Activated effector memory CD4-positive, alpha-beta T cell treated with Interleukin-2 at 50 U/mL for 16 hours (primary cell): ENCODE measurements at places on chromosomes 4 and X.

GRCh38 chr4:78370631-78371372 is 180.8 kb upstream of the ANXA3 start:
- DNase-seq = no peak

DNA sequence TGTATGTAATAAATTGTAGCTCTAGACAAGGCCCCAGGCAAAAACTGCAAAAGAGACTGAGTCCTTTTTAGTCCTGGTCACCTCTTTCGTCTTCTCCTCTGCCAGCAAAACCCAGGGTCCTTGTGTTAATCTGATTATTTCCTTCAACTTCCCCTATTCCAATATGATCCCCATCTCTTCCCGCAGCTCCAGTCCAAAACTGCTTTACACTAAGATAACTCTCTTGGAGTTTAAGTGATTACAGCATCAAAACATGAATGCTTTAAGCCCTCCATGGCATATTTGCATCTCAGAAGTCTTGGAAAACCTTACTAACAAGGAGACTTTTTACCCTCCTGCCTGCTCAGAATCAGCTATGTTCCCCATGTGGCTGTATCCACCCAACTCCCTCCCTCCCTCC is 59.3 kb downstream of the MAGEA1 start:
- DNase-seq = no peak

- DNase-seq = no peak
These were observed 596.7 kb downstream of the FAT4 start for GRCh38 chr4:125911481-125911880.

- no peak for DNase-seq
These were observed at the start of gene DCLK2 for GRCh38 chr4:150078041-150078578. Gene DCLK2 (plus strand): TSS chr4:150078445. CDS start chr4:150079028, 583 bp downstream.

- no peak for DNase-seq
These were observed 95.4 kb downstream of the NAF1 start for GRCh38 chr4:163071308-163071707.

DNA sequence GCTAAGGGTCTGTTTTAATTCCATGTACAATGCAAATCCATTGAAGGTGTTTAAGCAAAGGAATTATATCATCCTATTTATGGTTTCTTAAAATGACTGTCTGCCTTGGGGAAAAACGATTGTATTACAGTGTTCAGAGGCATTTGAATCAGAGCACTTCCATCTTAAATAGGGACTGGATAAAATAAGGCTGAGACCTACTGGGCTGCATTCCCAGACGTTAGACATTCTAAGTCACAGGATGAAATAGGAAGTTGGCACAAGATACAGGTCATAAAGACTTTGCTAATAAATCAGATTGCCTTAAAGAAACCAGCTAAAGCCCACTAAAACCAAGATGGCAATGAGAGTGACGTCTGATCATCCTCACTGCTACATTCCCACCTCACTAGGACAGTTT is 1167.2 kb upstream of the PABPC4L start:
- no peak for DNase-seq

- no peak for DNase-seq
These were observed 88.6 kb downstream of the CHRNA9 start for GRCh38 chr4:40423735-40424134.

- no peak for DNase-seq
These were observed 26.4 kb downstream of the SPIN3 start for GRCh38 chrX:56968980-56969379.

GRCh38 chr4:116585246-116585645 is 500.1 kb downstream of the TRAM1L1 start:
- no peak for DNase-seq

GRCh38 chr4:122673252-122673651 is 52.4 kb upstream of the IL21 start:
- no peak for DNase-seq

GRCh38 chr4:140239311-140239710 is 85.3 kb upstream of the MAML3 start:
- no peak for DNase-seq

GRCh38 chr4:152983221-152983620 is 47.1 kb downstream of the FHDC1 start:
- DNase-seq = no peak

GRCh38 chr4:113444386-113444785 is 317.2 kb downstream of the CAMK2D start:
- no peak for DNase-seq

GRCh38 chr4:38088321-38088720 is 128.1 kb downstream of the PTTG2 start:
- DNase-seq = no peak

DNA sequence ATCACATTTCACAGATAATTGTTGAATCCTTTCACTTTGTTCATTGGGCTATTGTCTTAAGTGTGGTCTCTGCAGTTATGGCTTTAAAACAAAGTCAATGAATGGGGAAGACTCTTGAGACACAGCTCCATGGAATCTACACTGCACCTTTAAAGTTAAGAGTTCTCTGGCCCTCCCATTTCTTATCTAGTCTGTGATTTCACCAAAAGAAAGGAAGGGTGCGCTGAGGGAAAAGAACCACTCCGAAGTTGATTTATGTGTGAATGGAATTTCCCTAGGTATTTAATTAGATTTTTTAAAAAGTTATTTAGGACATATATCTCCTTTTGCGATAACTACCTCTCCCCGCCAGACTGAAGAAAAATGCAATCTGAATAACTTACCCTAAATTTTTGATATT is 2.5 kb downstream of the SEPTIN11 start:
- DNase-seq = no peak

DNA sequence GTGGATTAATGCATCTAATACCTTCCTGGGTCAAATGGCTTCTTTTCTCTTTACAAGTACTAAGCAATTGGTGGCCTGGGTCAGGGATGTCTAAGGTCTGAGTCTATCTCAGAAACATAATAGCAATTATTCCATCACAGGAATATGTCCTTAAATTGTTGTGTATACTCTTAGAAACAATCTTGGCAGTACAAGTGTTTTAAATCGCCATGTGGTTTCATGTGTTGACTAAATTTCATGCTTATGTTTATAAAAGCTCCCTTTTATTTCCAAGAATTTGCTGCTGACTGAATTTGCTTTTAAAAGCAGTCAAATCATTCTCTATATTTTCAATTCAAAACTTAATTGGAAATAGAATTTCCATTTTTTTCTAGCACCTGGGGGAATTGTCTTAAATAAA is 125.3 kb upstream of the PACRGL start:
- no peak for DNase-seq

- no peak for DNase-seq
These were observed 30.3 kb downstream of the INPP4B start for GRCh38 chr4:142815834-142816233.

- no peak for DNase-seq
These were observed 26.2 kb downstream of the TEC start for GRCh38 chr4:48243429-48243828.

GRCh38 chr4:157185363-157185762 is 35.2 kb upstream of the GRIA2 start:
- DNase-seq = no peak

GRCh38 chr4:185656467-185656931 is 121.2 kb upstream of the PDLIM3 start:
- no peak for DNase-seq

DNA sequence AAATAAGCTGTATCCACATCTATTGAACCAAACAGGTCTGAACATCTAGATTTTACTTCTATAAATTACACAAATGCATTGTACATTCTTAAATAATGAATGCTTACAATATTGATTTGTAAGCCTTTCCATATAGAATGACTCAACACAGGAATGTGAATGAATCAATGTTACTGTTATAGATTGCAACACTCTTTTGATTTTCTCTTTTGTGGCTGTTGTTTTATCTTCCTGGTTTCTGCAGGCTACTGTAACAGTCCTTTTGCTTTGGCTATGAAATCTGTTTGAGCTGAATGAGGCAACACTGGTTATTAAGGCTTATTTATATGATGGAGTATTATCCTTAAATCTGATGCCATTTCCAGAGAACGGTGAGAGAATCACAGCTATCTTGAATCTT is 49.5 kb downstream of the GPR50 start:
- no peak for DNase-seq

DNA sequence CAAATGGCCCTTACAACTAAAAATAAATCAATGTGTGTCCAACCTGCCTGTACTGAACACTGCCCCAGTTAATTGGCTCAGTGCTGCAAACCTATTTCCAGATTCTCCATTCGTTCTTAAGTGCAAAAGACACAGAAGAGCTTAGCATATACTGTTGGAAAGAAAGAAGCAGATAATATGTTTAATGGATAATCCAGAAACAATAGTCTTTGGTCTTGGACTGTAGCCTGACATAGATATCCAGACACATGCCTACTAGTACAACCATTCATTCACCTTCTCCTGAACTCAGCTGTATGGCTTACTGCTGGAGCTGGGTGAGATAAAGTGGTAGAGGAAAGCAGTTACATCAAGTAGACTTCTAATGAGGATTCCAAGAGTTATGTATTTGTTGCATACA is 77.0 kb downstream of the LUZP4 start:
- no peak for DNase-seq

DNA sequence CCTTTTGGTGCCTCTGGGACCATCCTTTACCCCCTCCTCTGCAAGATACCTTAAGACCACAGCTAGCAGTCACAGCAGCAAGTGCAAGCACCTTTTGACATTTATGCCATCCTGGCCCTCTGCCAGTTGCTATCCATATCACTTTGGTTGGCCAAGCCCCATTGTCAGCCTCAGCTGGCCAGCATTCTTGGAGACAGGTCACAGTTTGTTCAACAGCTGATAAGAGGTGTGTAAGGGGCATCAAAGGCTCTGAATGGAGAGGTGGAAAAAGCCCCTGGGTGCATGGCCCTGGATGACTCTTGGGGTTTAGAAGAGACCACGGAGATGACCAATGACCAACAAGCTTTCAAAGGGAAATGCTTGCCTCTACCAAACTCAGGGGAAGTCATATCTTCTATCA is 133.6 kb upstream of the MAMLD1 start:
- no peak for DNase-seq

- DNase-seq = no peak
These were observed 15.7 kb upstream of the DRP2 start for GRCh38 chrX:101203761-101204351.

GRCh38 chr4:8534129-8534528 is 46.1 kb upstream of the GPR78 start:
- no peak for DNase-seq

DNA sequence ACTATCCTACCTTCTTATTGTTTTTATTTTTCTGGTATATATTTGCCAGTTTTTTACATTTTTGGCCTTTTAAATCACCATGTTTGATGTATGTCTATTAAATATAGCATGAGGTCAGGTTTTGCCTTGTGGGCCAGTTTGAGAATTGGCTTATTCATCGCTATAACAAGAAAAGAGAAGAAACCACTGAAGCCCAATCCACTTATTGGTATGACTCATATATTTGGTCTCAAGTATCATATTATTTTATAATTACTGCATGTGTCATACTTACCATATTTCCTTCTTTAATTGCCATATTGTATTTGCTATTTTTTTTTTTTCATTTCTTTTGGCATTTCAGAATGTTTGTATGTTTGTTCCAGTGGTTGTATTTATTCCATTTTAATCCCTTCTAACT is 99.3 kb downstream of the IRF2 start:
- DNase-seq = no peak

- DNase-seq = no peak
These were observed 18.8 kb upstream of the RASL11B start for GRCh38 chr4:52843351-52843750.

DNA sequence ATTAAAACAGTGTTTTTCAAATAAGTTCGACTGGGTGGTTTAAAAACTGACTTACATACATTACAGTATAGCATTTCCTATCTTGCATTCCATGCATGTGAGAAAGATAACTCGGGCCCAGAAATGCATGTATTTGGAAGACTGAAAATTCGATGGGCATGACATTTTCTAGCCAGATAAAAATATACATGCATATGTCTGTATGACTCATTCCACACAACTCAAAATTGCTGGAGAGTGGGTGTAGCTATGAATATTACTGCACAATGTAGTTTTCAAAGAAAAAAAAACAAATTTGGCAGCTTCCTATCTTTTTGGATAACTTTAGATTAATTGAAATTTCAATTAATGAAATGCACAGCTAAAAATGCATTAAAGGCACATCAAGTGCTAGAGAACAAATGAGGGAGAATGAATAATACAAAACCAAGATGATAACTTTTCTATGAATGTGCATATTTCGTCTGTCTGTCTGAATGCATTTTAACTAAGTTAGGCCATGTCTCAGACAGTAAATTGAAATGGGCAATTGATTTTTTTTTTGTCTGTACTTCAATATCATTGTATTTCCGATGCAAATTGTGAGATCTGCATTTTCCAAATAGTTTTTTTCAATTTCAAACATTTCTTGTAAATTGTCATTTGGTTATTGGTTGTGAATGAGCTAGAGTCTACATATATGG is 54.5 kb upstream of the GABRA2 start:
- no peak for DNase-seq

DNA sequence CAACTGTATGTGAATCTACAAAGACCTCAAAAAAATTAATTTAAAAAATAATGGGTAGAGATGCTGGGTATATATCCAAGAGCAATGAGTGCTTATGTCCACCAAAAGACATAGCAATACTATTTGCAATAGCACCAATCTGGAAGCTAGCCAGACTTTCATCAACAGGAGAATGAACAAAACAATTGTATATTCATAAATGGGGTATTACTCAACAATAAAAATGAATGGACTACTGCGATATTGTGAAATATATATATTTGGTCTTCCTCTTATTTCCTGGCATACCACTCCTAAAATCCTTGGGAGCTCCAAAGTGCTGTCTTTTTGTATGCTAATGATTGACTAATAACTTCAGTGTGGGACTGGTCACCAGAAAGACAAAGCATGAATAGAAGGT is 77.5 kb downstream of the MSN start:
- no peak for DNase-seq

DNA sequence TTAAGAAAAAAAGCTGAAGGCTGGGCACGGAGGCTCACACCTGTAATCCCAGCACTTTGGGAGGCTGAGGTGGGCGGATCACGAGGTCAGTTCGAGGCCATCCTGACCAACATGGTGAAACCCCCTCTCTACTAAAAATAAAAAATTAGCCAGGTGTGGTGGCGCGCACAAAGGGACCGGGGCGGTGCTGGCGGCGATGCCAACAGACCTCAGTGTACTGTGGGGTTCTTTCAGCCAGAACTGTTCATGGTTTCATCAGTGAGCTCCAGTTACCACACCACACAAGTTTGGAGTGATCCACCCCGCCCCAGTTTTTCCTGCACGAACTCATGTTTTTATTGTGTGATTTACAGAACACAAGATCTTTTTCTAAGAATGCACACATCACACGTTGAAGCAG is 21.2 kb upstream of the IRAK1 start:
- no peak for DNase-seq

DNA sequence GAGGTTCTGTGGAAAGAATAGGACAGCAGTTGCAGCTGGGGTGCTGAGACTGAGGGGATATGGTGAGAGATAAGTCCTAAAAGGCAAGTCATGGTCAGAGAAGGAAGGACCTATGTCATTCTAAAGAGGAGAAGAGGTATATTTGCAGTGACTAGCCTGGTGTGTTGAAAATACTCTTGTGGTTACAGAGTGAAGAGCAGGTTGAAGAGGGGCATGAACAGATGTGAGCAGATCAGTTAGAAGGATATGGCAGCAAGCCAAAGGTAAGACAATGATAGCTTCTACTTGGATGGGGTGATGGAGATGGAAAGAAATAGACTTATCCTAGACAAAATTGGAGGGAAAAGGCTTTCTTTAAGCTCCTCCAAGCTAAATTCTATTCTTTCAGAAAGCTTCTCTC is 469.8 kb upstream of the CPEB2 start:
- DNase-seq = no peak

- DNase-seq = no peak
These were observed 45.1 kb downstream of the BCORL1 start for GRCh38 chrX:130027569-130027968.

- DNase-seq = no peak
These were observed 1798.9 kb downstream of the PCDH7 start for GRCh38 chr4:32519060-32519459.
